Smooth muscle cell of the coronary artery (primary cell): ENCODE measurements at places on chromosomes 12 and 14. TPM values are rescaled to one million over a fixed set of nuclear protein-coding genes. Genes with fewer than 3 reads are reported as not detected.

TGM1 gene
- total RNA-seq: 1.6 and 2.5 TPM in 2 replicates

DAO gene
- total RNA-seq: under 0.01 TPM in 1 of 2 replicates, not detected in the other

KRT6C gene
- not detected in 2 replicates for total RNA-seq

STAC3 gene
- 0.08 and 0.23 TPM in 2 replicates for total RNA-seq

TSHR gene
- not detected in 2 replicates for total RNA-seq

FGF6 gene
- total RNA-seq: not detected in 2 replicates

SIX4 gene
- 4.2 and 6.5 TPM in 2 replicates for total RNA-seq

TMEM179 gene
- 0.08 TPM in 1 of 2 replicates, not detected in the other for total RNA-seq

SOAT2 gene
- not detected in 2 replicates for total RNA-seq

MGP gene
- total RNA-seq: 26.6 and 1,179 TPM in 2 replicates

LMO3 gene
- total RNA-seq: 0.30 and 0.70 TPM in 2 replicates

FAM186B gene
- 0.12 and 0.23 TPM in 2 replicates for total RNA-seq

MYO1H gene
- total RNA-seq: not detected in 2 replicates

CD9 gene
- total RNA-seq: 104 and 263 TPM in 2 replicates

C12orf54 gene
- total RNA-seq: not detected in 2 replicates

CFAP54 gene
- total RNA-seq: 1.1 and 1.6 TPM in 2 replicates

RTN1 gene
- total RNA-seq: 0.08 and 0.35 TPM in 2 replicates

AGAP2 gene
- 0.23 and 0.30 TPM in 2 replicates for total RNA-seq

CMA1 gene
- total RNA-seq: not detected in 2 replicates

SAMD15 gene
- total RNA-seq: 1.4 and 2.0 TPM in 2 replicates

FSCB gene
- 0.75 TPM in 1 of 2 replicates, not detected in the other for total RNA-seq

APOF gene
- not detected in 2 replicates for total RNA-seq

PLA2G1B gene
- not detected in 2 replicates for total RNA-seq

OTX2 gene
- total RNA-seq: not detected in 2 replicates

ACOT4 gene
- 0.12 and 0.68 TPM in 2 replicates for total RNA-seq

ATF7IP gene
- total RNA-seq: 11.1 and 15.0 TPM in 2 replicates

PIANP gene
- total RNA-seq: under 0.01 and 0.38 TPM in 2 replicates

KIAA0586 gene
- 9.4 and 12.2 TPM in 2 replicates for total RNA-seq

ASCL4 gene
- total RNA-seq: not detected in 2 replicates

LRR1 gene
- total RNA-seq: 6.0 and 12.6 TPM in 2 replicates

ACADS gene
- total RNA-seq: 7.6 and 8.7 TPM in 2 replicates

GPR162 gene
- 1.3 and 4.3 TPM in 2 replicates for total RNA-seq

ARG2 gene
- 3.6 and 3.8 TPM in 2 replicates for total RNA-seq

RFLNA gene
- total RNA-seq: 0.35 and 6.8 TPM in 2 replicates

TSPAN19 gene
- under 0.01 and 0.12 TPM in 2 replicates for total RNA-seq

PRB2 gene
- total RNA-seq: not detected in 2 replicates

KRT3 gene
- not detected in 2 replicates for total RNA-seq

GPRC5D gene
- 0.12 TPM in 1 of 2 replicates, not detected in the other for total RNA-seq

OAS1 gene
- total RNA-seq: 2.3 and 5.4 TPM in 2 replicates

KITLG gene
- 9.9 and 36.6 TPM in 2 replicates for total RNA-seq

OASL gene
- total RNA-seq: 0.15 and 0.23 TPM in 2 replicates

TRPV4 gene
- 1.4 and 1.6 TPM in 2 replicates for total RNA-seq

PSMD9 gene
- total RNA-seq: 122 and 150 TPM in 2 replicates

SELPLG gene
- total RNA-seq: 0.68 and 1.5 TPM in 2 replicates

C3AR1 gene
- total RNA-seq: under 0.01 and 0.30 TPM in 2 replicates
